ENCODE measurements at places on chromosomes 2 and 18.

- DNase-seq = no peak
Measured at GRCh38 chr18:39241534-39241933, 1675.9 kb upstream of the CELF4 start.

- DNase-seq = no peak
Measured at GRCh38 chr2:215635788-215636139, 199.9 kb upstream of the FN1 start.

GRCh38 chr2:76895469-76895868 lies 626.7 kb downstream of the LRRTM4 start:
- no peak for DNase-seq

GRCh38 chr2:102126660-102127059 lies 15.9 kb upstream of the IL1R1 start:
- no peak for DNase-seq

GRCh38 chr2:43186679-43187374 lies 39.6 kb downstream of the ZFP36L2 start:
- DNase-seq = no peak

DNA sequence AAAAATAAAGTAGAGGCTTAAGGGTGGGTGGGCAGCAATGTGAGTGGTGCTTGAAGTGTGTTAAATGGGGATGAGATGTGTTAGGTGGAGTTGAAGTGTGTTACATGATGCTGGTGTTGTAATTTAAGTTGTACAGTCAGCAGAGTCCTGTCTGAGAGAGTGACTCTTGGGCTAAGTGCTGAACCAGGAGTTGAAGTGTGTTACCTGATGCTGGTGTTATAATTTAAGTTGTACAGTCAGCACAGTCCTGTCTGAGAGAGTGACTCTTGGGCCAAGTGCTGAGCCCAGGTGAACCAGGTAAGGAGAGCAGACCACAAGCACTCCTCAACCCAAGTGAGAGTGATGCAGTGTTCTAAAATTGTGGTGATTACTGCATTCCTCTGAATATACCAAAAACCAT lies 40.6 kb downstream of the LCLAT1 start:
- no peak for DNase-seq

GRCh38 chr18:42883169-42883568 lies 232.3 kb downstream of the RIT2 start:
- no peak for DNase-seq

Data from activated T-helper 2 cell treated with anti-CD3 and anti-CD28 coated beads, Interferon-gamma antibody, Interleukin-2, Interleukin-4, amounts not matched to agents 10 μg/mL and 5 μg/mL and 100 μg/mL, durations not matched to agents 14 hours and 24 hours and 36 hours (primary cell).